Cardiac atrium fibroblast (primary cell): ENCODE measurements at places on chromosomes 3 and 15. TPM values are rescaled to one million over a fixed set of nuclear protein-coding genes. Genes with fewer than 3 reads are reported as not detected.

Gene TPM1
- 189 and 217 TPM in 2 replicates for total RNA-seq

Gene SMCO1
- total RNA-seq: not detected in 2 replicates

Gene PLAAT1
- total RNA-seq: not detected in 2 replicates

Gene NCBP2
- total RNA-seq: 50.0 and 57.3 TPM in 2 replicates

Gene PRRT3
- total RNA-seq: 2.8 and 3.8 TPM in 2 replicates

Gene GOLGA8J
- total RNA-seq: not detected in 2 replicates

Gene XCR1
- total RNA-seq: not detected in 2 replicates
